ENCODE measurements at places on chromosomes 13 and 19.
A peak's percentile ranks its signal among the peaks of the same experiment; 100 is the strongest.

DNA sequence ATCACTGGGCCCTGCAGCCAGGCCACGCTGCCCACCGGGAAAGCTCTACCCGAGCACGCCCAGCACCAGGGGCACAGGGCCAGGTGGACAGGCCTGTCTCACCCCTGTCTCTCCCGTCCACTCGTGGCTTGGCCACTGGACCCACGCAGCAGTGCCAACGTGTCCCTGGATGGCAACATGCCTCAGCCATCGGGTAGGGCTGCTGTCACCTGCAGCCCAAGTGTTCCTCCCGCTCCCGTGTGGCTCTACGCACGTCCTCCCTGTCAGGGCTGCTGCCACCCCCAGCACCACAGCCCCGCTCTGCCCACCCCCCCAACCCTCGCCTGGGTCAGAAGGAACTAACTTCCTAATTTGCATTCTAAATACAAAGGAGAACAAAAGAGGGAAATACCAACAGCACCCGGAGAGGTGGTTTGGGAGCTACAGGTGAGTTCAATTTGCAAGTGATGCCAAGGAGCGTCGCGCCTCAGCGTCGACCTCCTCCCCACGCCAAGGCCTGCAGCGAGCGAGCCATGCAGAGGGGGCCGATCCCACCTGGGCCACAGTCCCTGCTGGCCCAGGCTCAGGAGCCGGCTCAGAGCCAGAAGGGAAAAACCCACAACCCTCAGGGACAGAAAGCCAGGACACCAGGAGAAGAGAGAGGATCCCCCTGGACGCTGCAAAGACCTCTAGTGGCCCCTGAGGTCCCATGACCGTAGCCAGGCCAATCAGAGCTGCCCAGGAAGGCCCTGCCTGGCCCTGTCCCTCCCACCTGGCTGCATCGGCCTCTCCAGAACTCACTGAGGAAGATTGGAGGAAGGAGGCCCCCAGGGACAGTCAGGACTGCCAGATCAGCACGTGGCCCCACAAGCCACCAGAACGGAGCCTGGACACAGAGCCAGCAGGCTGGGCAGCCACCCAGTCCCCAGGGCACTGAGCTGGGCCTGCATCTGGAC lies 128.4 kb upstream of the SPACA7 start:
- DNase-seq, result no peak

DNA sequence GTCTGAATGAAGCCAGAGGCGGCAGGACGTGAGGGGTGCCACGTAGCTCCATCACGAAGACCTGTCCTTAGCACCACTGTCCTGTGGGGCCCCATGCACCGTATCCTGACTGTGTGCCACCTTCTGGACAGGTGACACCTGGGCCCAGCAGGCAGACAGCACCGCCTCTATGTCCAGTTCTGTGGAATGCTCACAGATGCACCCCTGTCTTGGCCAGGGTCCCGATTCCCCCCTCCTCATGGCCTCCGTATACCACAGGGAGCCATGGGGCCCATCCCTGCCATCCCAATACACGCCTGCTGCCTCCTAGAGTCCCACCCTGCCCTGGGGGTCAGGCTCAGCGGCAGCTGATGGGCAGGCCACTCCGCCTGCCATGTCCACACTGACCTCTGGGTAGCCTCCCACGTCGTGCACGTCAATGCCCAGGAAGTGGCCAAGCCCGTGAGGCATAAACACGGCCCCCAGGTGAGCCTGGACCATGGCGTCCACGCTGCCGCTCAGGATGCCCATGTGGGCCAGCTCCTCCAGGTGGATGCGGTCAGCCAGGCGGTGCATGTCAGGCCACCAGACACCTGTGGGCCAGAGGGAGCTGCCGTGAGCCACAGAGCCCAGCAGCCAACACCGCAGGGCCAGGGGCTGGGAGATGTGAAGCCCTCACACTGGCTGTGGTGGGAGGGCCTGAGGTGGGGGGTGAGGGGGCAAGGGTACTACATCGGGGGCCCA lies 17.6 kb downstream of the CEBPG start:
- no peak for DNase-seq

GRCh38 chr19:45477713-45478453 lies 10.1 kb downstream of the FOSB start:
- no peak for DNase-seq

GRCh38 chr13:22369840-22370239 lies 699.0 kb downstream of the FGF9 start:
- no peak for DNase-seq

GRCh38 chr19:50511069-50511822 lies at the start of gene JOSD2:
Gene JOSD2, minus strand, starts transcription at chr19:50511191. Its CDS starts 760 bp downstream, at chr19:50510431.
- DNase-seq, result peak; percentile 100

GRCh38 chr13:64531400-64531799 lies 2698.7 kb downstream of the PCDH9 start:
- DNase-seq, result no peak

DNA sequence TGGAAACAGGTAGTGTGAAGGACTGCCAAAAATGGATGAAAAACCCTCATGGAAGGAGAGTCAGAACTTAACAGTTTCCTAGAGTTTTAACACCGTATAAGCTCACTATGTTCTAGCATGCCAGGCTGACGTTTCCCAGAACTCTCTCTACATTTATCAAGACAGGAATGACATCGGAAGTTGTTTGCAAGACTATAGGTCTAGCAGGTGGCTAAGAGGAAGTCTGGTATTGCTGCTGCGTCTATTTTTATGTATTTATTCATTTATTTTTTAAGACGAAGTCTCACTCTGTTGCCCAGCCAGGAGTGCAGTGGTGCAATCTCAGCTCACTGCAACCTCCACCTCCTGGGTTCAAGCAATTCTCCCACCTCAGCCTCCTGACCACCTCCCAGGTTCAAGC lies 20.5 kb upstream of the ARL11 start:
- no peak for DNase-seq

DNA sequence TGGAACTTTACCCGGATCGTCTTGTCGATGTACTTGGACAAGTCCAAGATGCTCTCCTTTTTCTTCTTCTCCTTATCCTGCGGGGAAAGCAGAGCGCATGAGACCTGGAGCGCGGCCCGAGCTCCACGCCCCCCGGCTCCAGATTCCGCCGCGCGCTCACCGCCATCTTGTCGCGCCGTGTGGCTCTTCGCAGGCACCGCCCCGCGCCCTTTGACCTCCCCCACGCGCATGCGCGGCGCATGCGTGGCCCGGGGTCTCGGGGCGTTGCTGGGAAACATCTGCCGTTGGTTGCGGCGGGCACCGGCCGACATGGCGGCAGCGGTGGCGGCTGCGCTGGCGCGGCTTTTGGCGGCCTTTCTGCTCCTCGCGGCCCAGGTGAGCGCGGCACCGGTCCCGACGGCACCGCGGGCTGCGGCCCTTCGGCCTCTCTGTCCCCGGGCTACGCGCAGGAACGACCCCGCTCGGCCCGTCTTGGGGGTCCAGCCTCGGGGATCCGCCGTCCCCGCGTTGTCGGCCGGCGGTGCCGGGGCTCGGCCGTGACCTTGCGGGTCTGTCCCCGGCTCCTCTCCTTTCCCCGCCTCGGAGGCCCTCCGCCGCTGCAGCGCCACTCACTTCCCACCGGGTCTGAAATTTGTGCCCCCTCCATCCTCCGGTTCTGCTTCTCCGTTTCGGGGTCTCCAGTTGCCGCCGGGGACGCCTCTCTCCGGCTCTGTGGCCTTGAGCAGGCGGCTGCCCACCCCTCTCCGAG lies at the start of the genes LSM7 and SPPL2B:
Gene LSM7 (minus strand): TSS at position 186 of the 748 bp plus-strand sequence. CDS start 20 bp downstream, at position 166.
Gene SPPL2B (plus strand): TSS at position 284 of the 748 bp plus-strand sequence. CDS start 26 bp downstream, at position 310.
- peak; percentile 76 for DNase-seq

- DNase-seq, result no peak
These were observed 4.9 kb downstream of the AP1M1 start for GRCh38 chr19:16202320-16203255.

DNA sequence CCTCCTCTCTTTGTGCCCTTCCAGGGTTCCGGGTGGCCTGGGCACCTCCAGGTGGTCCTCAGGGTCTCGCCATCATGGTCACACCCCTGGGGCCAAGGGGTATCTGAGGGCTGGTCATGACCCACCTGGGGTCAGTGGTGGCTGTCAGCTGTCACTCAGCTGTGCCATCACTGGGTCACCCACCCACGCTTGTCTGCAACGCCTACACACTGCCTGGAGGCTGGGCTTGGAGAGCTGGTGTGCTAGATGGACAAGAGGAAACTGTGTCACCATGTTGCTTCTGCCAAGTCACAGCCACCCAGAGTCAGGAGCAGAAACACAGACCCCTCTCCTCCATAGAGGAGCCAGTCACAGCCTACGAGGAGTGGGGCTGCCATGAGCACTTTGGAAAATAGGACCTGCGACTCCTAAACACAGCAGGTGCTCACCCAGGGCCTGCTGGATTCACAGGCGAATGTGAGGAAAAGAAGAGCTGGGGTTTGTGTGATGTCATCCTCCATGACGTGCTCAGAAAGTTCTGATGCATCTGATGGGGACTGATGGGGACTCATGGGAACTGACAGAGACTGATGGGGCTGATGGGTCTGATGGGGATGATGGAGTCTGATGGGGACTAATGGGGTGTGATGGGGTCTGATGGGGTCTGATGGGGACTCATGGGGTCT lies 10.7 kb upstream of the GRTP1 start:
- DNase-seq, result peak; percentile 40

DNA sequence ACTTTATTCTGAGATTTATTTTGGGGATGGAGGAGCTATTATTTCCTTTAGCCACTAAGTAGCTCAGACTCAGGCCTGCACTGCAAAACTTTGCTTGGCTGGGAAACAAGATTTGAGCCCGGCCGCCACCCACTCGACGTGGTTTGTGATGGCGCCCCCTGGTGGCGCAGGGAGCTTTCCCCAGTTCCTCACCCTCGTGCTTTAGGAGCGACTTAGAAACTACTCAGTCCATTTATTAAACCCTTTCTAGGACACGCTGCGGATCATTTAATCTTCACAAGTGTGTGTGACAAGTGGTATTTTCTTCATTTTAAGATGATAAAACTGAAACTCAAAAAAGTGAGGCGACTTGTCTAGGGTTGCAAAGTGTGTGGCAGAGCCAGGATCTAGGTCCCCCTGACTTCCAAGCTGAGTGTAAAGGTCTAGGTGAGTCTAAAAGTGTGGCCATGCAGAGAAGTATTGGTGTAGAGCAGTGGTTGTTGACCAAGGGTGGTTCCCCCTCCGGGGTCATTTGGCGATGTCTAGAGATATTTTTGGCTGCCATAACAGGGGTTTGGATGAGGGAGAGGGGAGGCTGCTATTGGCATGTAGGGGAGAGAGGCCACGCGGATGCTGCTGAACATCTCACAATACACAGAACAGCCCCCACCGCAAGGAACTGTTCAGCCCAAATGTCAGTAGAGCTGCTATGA lies 2.2 kb downstream of the CXCL17 start:
- no peak for DNase-seq

Data from ascending aorta (tissue), 2 donors.